ENCODE measurements at places on chromosomes 7 and 10. TPM values are rescaled to one million over a fixed set of nuclear protein-coding genes. Genes with fewer than 3 reads are reported as not detected.
A peak's percentile ranks its signal among the peaks of the same experiment; 100 is the strongest.

GRCh38 chr10:119395280-119396007 lies 147.1 kb downstream of the RGS10 start:
- DNase-seq = peak; percentile 76

The NXPH1 gene
- total RNA-seq = 0.37 TPM

GRCh38 chr7:135277161-135277560 lies 43.5 kb downstream of the STRA8 start:
- DNase-seq = no peak

- DNase-seq = no peak
Measured at GRCh38 chr10:72736176-72736827, 44.4 kb downstream of the MCU start.

- no peak for DNase-seq
Measured at GRCh38 chr7:40944981-40945585, 757.8 kb downstream of the INHBA start.

All from H7 (cell line).